ENCODE measurements at places on chromosomes 1 and 21.

- no peak for DNase-seq
Observed at GRCh38 chr1:166032572-166033371, 134.0 kb downstream of the FAM78B start.

GRCh38 chr21:46375560-46376230 lies 51.7 kb downstream of the PCNT start:
- no peak for DNase-seq

GRCh38 chr1:200029822-200030152 lies 2.3 kb downstream of the NR5A2 start:
- DNase-seq = no peak

- peak; percentile 14 for DNase-seq
Observed at GRCh38 chr21:17513214-17514123, 626 bp downstream of the CXADR start.

DNA sequence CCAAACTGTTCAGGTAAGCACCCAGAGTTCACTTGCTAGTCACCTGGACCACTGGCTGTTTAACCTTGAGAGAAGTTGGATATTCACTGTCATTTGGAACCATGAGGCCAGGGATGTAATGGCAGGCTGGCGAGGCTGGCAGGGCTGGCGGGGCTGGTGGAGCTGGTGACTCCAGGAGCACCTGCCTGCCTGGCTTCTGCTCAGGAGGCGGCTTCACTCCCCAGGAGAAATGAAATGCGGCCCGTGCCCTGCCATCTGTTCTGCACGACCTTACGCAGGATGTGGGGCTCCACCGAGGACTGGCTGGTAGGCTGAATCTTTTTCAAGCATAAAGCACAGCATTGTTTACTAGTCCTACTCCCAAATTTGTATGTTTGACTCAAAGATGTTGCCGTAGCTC lies 22.7 kb upstream of the MX1 start:
- DNase-seq = no peak
